ENCODE measurements at places on chromosomes 16 and 17.
A peak's percentile ranks its signal among the peaks of the same experiment; 100 is the strongest.

DNA sequence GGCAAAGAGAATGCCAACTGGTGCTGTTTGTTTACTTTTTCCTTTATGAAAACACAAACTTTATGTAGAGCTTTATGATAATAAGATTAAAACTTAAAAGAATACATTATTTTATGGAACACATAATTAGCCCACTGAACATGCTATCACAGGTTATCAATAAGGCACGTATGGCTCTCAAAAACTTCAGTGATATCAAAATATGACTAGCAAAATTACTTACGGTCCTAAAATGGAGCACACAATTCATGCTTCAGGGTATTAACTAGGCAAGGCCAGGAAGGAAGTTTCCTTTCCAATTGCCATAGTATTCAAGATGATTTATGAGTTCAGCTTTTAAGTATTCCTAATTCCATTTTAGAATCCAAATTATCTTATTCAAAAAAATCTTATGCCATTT, 3.6 kb downstream of the RNF43 start:
- peak; percentile 23 for DNase-seq

GRCh38 chr16:17205279-17206211, 265.2 kb downstream of the XYLT1 start:
- peak; percentile 24 for DNase-seq

- DNase-seq, result no peak
Measured at GRCh38 chr16:88568710-88569613, 1.2 kb upstream of the ZC3H18 start.

GRCh38 chr16:65572156-65572555, 450.3 kb upstream of the CDH11 start:
- no peak for DNase-seq

GRCh38 chr16:8229011-8229520, 361.2 kb downstream of the TMEM114 start:
- no peak for DNase-seq

DNA sequence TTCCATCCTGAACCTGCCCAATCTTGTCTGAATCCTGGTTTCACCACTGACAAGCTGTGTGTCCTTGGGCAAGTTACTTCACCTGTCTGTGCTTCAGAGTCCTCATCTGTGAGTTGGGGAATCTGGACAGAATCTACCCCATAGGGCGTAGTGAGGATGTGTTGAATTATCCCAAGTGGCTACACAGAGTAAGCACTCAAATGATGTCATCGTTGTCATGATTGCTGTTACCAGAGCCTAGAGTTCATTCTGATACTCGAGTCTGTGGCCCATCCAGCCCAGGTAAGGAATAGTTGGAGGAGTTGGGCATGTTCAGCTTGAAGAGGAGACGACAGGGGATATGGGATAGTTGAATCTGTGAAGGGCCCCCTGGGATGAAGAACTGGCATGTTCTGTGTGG, 45.9 kb downstream of the MAPT start:
- DNase-seq, result no peak

GRCh38 chr16:87754535-87754934, 11.3 kb downstream of the KLHDC4 start:
- no peak for DNase-seq

GRCh38 chr16:84514295-84514873, 9.9 kb upstream of the MEAK7 start:
- no peak for DNase-seq

DNA sequence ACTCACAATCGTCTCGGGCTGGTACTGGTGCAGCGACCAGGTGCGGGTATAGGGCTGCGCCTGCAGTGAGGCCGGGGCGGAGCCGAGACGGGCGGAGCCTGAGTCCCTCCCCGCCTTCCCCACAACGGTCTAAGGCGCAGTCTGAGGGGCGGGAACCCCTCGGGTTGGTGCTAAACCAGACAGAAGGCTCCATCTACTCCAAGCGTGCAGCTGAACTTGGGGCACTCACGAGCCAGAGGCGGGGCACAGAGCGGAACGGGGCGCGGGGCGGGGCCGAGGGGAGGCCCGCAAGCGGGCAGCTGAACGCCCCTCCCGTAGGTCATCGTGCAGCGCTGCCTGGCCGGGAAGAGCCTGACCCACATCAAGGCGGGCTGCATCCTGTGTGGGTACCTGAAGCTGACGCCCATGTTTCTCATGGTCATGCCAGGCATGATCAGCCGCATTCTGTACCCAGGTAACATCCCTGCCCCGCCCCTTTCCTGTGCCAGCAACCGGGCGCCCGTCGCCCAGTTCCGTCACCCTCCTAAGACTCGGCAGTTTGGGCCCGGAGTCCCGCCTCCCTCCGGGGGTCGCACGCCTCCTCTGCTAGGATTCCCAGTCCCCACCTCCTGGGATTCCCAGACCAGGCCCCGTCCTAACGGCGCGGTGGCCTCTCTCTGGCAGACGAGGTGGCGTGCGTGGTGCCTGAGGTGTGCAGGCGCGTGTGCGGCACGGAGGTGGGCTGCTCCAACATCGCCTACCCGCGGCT, 5.0 kb downstream of the SLC5A2 start:
- peak; percentile 63 for DNase-seq

DNA sequence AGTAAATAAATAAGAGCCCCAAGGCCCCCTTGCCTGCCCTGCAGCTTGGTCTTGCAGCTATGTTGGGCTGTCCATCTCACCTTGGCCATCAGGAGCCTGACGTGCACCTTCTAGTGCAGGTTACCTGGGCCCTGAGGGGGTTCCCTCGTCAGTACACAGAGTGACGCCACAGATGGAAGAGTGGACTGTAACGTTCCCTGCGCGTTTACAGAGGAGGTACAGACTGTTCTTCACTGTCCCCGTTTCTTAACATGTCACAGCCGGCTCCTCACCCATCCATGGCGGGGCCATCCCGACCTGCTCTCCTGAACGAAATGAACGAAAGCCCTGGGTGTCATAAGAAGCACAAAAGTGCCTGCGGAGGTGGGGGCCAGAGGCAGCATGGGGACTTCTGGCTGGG, 15.9 kb upstream of the FASN start:
- DNase-seq, result no peak

- DNase-seq, result no peak
Measured at GRCh38 chr16:4322121-4323052, 6.5 kb downstream of the GLIS2 start.

- no peak for DNase-seq
Measured at GRCh38 chr17:9905902-9906301, 831 bp upstream of the RCVRN start.
